Suprapubic skin (tissue), 4 donors: ENCODE measurements at places on chromosomes 1 and 21.
A peak's percentile ranks its signal among the peaks of the same experiment; 100 is the strongest.

DNA sequence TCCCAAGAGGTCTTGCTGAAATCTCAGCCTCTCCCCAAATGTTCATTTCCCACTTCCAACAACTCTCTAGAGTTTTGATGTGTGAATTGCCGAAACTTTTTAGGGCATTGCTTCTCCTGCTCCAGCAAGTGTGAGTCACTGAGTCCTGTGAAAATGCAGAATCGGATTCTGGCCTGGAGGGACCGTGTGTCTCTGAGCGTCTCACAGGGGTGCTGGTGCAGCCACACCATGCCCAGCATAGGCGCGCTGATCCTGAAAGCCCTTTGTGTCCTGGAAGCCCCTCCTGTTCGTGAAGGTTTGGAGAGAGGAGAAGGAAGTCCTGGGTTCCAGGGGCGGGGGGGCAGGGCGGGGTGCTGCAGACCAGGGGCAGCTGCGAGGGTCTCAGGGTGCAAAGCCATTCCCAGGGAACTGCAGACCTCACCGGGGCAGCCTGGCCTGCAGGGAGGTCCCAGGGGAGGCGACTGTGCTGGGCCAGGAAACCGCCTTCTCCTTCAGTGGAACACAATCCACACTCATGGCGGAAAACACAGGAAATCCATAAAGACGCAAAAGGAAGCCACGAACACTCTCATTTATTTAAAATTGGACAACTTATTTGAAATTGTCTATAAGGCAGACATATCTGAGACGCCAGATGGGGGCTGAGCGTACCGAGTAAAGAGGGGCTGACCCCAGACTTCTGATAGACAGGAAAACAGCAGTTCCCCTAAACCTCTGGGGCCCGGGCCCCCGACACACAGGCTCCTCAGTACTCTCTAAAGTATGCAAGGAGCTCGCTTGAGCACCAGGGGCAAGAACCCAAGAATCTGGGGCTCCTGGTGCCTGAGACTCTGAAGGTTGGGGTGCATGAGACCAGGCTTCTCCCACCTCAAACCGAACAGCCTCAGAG, 43.5 kb upstream of the ADARB1 start:
- peak; percentile 52 for DNase-seq

- DNase-seq, result no peak
These were observed 90.6 kb upstream of the USP24 start for GRCh38 chr1:55305735-55306134.

GRCh38 chr1:89598450-89599331, 34.2 kb upstream of the LRRC8C start:
- DNase-seq, result no peak

DNA sequence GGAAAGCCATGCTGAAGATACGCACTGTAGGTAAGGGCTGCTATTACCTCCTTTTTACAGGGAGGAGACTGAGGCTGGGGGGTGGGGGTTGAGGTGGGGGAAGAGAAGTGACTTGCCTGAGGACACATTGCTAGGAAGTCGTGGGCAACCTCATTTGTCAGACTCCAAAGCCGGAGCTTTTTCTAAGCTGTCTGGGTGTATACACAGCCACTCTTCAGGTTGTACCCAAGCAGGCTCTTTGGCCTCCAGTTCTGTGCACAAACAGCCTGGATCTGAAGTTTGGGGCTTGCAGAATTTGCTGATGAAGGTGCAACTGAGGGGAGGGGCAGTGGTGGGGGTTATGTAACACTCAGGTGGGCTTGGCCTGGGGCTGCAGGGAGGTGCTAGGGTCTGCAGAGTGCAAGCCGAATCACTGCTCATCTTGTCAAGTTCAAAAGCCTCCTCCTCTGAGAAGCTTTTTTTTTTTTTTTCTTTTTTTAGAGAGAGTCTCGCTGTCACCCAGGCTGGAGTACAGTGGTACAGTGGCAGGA, 16.9 kb downstream of the TINAGL1 start:
- no peak for DNase-seq

DNA sequence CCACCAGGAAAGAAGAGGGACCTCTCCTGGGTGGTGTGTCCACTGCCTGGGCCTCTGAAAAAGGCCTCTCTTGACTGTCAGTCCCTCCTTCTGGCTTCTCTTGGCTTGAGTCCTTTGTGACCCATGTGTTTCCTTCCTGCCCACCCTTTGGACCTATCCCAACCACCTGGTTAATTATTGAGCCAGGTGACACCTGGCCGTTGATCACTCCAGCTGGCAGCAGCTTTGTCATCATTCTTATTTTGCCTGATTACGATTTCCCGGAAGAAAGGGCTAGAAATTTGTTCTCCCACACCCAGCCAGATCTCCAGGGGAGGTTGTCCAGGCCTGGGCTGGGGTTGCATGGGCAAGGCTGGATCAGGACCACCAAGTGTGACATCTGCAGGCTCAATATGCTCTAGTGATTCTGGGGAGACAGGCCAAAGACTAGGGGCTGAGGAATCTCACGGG, 24.8 kb downstream of the CSF1 start:
- DNase-seq, result no peak

DNA sequence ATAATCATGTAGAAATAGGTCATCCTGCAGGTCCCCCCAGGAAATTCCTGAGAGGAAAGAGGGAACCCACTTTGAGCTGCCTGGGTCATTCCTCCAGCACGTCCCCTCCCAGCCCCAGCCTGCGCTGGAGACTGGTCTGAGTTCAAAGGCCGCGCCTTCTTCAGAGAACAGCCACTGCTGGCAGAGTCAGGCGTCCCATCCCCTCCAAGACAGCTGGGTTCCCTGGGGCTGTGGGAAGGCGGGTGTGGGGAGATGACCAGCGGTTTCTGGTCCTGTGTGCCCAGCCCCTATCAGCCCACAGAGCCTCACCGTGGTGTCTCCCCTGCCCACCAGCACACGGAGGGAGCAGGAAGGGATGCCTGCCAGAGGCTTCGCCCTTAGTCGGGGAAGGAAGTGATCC, 18.0 kb upstream of the TRAPPC10 start:
- DNase-seq, result no peak

DNA sequence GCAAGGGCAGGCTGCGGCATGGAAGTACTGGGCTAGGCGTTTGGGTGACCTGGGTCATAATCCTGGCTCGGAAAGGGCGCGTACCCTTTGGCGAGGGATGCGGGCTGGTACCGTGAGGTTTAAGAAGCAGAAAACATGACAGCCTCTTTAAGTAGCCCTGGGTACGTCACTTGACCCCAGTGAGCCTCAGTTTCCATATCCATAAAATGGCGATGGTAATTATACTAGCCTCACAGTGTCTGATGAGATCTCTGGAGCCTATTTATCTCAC, 700 bp downstream of the PIGV start:
- no peak for DNase-seq

- no peak for DNase-seq
These were observed 82.1 kb upstream of the ARHGEF16 start for GRCh38 chr1:3372317-3372716.

GRCh38 chr1:110463725-110464124, 12.8 kb downstream of the PROK1 start:
- no peak for DNase-seq

DNA sequence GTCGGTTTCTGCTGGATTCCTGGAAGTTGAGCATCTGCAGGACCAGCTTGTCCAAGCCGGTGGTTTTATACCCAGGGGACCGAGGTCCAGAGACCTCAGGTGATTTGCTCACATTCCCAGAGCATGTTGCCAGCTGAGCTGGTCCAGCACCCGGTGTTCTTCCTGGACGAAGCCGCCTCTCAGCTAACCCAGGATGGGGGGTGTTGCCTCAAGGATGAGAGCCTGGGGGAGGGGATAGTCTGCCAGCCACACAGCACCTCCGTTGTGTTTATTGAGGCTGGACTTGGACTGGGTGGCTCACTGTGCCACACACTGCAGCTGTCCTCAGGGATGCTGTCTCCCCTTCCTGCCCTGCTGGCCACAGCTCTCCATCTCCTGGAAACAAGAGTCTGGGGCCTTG, 1.5 kb downstream of the TMEM201 start:
- no peak for DNase-seq

GRCh38 chr1:30697571-30698376, 25.6 kb downstream of the MATN1 start:
- DNase-seq, result peak; percentile 75

- DNase-seq, result no peak
These were observed 79.2 kb upstream of the TNR start for GRCh38 chr1:175822580-175822979.

GRCh38 chr1:107357376-107357775, 216.5 kb downstream of the NTNG1 start:
- no peak for DNase-seq

DNA sequence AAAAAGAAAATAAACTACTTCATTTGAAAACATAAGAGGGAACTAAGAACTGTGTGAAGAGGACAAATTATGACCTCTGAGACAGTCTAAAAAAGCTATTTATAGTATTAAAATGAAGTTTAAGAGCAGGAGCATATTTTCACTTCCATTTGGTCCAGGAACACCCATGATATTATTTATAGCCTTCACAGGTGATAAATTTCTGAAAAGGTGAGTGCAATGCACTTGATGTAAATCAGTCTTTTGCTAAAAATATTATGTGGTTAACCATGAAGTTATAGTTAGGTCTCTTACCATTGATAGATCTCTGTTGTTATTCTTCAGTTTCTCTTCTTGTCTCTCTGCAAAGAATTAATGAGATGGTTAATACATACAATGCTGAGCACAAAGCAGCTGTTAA, 14.7 kb downstream of the TMCO1 start:
- DNase-seq, result no peak

DNA sequence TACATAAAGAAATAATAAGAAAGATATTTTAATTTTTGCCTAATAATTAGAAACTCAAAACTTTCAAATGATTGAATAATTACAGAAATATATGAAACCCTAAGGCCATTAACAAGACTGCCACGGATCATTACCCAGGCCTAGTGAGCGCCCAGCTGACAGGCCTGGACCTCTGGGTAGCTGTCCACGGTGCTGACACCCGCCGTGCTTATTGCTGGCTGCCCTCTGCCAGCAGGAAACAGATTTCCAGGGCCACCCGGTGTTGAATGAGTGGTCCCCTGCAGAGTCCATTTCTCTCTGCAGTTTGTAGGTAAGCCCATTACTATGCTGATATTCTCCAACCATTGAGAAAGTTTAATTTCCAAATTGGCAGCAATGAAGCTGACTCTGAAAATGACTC, 254.4 kb upstream of the GJB5 start:
- no peak for DNase-seq

DNA sequence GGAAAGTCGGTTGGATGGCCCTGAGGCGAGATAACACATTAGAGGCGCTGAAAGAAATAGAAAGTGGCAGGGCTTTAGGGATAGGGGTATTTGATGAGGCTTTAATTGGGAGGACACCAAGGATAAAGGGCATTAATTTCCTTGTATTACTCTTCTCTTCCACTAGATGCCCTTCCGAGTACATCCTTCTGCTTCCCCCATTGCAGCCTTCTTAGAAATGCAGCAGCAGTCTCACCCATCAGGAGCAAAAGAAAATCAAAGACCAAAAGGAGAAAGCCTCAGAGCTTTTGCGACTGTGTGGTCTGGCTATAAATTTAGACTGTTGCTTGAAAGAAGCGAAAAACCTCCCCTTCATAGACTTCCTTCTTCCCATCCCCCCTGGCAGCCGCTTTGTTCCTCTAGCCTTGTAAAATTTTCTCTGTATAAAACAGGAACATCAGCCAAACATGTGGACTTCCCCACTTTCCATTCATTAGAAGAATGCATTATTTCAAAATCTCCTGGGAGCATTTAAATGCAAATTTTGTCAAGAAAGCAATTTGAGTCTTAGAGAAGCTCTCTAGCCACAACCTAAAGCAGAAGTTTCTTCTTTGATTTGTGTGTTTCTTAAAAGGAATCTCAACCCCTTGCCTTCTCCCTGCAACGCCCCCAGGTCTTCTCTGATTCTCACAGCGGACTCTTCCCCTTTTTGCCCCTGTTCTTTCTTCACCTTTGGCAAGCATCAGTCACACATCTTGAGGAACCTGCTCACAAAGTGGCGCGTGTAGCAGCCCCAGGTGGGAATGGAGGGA, 76.6 kb downstream of the NDUFS5 start:
- no peak for DNase-seq

- no peak for DNase-seq
These were observed 95.5 kb upstream of the TARDBP start for GRCh38 chr1:10916991-10917390.

DNA sequence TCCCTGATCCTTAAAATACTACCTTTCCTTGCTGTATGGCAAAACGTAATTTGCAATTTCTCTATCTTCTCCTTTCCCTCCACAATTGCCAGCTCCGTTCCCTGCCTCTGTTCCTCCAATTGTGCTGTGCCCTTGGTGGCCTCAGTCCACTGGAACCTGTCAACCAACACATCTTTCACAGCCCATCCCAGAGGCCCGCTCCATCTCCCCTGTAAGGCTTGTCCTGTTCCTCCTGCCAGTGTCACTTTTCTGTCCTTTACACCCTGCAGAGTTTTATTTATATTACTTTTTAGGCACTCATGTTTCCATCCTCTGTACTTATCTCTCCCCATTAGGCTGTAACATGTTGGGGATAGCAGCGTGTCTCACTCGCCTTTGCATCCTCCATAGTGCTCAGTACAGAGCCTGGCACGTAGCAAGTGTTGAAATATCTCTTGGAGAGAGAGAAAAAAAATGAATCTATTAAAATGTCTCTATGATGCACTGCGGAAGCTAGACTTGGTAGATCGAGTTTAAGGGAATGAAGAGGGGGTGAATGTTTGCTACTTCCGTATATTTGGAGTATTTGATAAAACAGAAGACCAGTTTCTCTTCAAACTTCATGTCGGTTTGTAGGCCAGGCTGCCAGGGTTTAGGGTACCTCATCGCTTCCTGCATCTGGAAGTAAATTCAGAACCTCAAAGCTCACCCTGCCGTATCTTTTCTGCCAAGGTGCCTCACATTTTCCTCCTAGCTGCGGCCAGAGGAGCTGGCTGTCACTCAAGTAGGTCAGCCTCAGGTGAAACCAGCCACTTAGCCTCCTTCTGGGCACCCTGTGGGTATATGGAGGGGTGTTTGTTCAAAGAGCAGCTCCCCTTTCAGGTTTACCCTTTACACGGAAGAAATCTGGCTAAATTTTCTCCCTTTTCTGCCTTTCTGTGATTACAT, 303.8 kb downstream of the TM2D1 start:
- DNase-seq, result no peak

GRCh38 chr1:161106431-161106830, 8.3 kb downstream of the KLHDC9 start:
- DNase-seq, result no peak

- DNase-seq, result no peak
These were observed 39.3 kb downstream of the TAS1R2 start for GRCh38 chr1:18819986-18820790.

DNA sequence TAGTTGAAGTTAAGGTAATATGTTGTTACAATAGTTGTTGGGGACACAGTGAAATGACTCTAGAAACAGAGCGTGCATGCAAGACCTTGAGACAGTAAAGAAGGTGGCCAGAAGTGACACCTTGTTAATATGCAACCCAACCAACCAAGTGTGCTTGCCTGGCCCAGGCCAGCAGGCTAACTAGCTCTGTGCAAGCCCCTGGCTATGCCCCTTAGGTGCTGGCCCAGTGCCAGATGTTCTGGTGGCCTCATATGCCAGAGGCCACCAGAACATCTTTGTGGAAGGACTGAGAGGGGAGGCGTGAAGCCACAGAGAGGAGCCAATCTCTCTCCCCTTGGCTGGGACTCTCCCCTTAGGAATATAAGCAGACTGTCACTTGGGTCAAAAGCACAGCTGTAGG, 111.2 kb upstream of the JUN start:
- DNase-seq, result no peak
